ENCODE measurements at places on chromosomes 6 and 20. TPM values are rescaled to one million over a fixed set of nuclear protein-coding genes. Genes with fewer than 3 reads are reported as not detected.

HDGFL1 gene
- total RNA-seq: not detected

ANGPT4 gene
- not detected for total RNA-seq

HSPA1L gene
- 1.9 TPM for total RNA-seq

TNFAIP3 gene
- 11.4 TPM for total RNA-seq

TMEM200A gene
- 0.18 TPM for total RNA-seq

CCN5 gene
- 96.9 TPM for total RNA-seq

ECT2L gene
- 0.43 TPM for total RNA-seq

PTGIS gene
- total RNA-seq: 98.4 TPM

TENT5A gene
- 34.5 TPM for total RNA-seq

PBOV1 gene
- not detected for total RNA-seq

CLPSL2 gene
- not detected for total RNA-seq

PDE10A gene
- total RNA-seq: 3.6 TPM

HECA gene
- total RNA-seq: 50.9 TPM

GFRAL gene
- total RNA-seq: not detected

SLC39A7 gene
- 71.5 TPM for total RNA-seq

MMP24 gene
- 0.39 TPM for total RNA-seq

CLVS2 gene
- not detected for total RNA-seq

FOXQ1 gene
- not detected for total RNA-seq

MRPS18A gene
- 34.3 TPM for total RNA-seq

E2F1 gene
- total RNA-seq: 2.2 TPM

SMOC2 gene
- 10.9 TPM for total RNA-seq

STXBP5 gene
- 12.1 TPM for total RNA-seq

RAB32 gene
- 13.4 TPM for total RNA-seq
